ENCODE measurements at places on chromosomes 16 and 17. TPM values are rescaled to one million over a fixed set of nuclear protein-coding genes. Genes with fewer than 3 reads are reported as not detected.

PIRT gene
- total RNA-seq = not detected

CTRB1 gene
- total RNA-seq = not detected

TNFRSF17 gene
- total RNA-seq = not detected

DNA sequence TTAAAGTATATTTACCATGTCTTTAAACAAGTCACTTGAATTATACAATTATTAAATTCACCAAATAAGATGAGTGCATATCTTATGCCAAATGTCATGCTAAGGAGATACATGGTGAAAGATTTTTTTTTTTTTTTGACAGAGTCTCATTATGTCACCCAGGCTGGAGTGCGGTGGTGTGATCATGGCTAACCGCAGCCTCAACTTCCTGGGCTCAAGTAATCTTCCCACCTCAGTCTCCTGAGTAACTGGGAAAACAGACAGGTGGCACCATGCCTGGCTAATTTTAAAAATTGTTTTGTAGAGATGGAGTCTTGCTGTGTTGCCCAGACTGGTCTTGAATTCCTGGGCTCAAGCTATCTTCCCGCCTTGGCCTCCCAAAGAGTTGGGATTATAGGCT lies 149.0 kb upstream of the GOT2 start:
- no peak for DNase-seq

GRCh38 chr16:88356124-88356726 lies 26.5 kb upstream of the ZNF469 start:
- DNase-seq = no peak

Measured in ascending aorta (tissue), 2 donors.